ENCODE measurements at places on chromosomes 7 and 10.

DNA sequence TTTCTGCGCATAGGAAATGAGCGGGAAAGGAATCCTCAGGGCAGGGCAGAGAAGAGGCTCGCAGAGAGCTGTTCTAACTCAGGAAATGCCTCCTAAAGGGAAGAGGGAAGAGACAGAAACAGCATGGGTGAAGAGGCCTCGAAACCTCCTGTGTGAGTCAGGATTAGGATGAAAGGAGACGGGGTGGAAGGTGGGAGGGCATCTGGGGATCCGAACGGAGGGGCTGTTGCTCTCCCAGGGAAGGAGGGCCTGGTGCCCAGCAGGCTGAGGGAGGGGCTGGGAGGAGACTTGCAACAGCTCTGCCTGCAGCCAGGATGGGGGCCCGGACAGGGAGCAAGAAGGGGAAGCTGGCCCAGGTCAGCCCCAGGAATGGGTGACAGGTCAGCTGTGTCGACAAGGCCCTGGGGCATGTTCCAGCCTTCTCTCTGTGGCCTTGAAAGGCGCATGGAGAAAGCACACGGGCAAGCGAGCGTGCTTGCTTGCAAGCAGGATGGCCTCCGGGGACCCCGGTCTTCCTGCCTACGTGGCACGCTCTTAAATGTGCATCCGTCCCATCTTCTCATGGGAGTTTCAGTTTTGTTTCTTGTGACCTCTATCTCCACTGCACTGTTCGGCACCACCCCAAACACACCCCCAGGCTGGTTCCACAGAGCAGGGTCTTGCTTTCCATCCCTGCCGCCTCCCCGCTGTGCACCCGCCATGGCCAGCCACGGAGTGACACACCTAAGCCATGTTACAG is 63.5 kb downstream of the HIPK2 start:
- DNase-seq: no peak

DNA sequence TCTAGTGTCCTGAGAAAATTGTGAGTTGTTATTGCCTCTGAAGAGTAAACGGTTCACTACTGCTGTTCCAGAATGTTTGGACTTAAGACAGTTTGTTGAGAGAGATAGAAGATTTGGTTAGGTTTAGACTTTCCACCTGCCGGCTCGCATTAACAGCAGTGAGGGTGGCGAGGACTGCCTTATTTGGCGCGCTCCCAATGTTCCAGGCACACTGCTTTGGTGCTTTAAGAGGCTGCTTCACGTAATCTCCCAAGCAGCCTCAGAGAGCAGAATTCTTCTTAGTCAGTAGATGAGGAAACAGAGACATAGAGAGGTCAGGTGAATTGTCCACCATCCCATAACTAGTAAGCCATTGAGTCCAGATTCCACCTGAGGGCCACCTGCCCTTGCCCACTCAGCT is 41.1 kb downstream of the GLRX3 start:
- no peak for DNase-seq

- DNase-seq: no peak
These were observed 94.4 kb downstream of the MAP3K8 start for GRCh38 chr10:30528429-30528786.

- DNase-seq: no peak
These were observed 13.7 kb upstream of the ZNF786 start for GRCh38 chr7:149104214-149104613.

All from NCI-H1105 (cell line).